B cell (primary cell): ENCODE measurements at places on chromosomes 11 and 22. TPM values are rescaled to one million over a fixed set of nuclear protein-coding genes. Genes with fewer than 3 reads are reported as not detected.

DNA sequence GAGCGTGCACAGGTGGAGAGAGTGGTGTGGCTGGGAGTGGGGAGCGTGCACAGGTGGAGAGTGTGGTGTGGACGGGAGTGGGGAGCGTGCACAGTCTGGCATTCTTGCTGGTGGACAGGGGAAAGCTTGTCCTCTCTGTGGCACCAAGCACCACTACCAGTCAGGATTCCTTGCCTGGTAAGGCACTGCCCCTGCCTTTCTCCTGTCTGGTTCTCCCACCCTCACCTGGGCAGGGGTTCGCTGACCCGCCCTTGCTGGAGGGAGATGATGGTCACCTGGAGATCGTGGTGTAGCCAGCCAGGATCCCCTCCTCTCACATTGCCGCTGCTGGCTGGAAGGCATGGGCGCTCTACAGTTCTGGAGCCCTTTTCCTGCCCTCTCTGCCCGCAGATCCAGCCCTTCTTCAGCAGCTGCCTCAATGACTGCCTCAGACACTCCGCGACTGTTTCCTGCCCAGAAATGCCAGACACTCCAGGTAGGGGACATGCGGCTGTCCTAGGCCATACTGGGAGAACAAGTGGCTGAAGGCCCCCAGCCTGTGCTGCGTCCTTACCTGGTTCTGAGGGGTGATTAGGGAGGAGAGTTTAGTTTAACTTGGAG is 16.7 kb downstream of the TMEM121B start:
- H3K4me1 ChIP-seq = peaks cover 11% of the 10 kb centered on the region
- no peak for DNase-seq
- no peak overlapping the region for H3K4me3 ChIP-seq
- H3K27ac ChIP-seq = no peak overlapping the region
- peaks cover 83% of the 10 kb centered on the region for H3K36me3 ChIP-seq
- no peaks in the 10 kb centered on the region for H3K27me3 ChIP-seq

DNA sequence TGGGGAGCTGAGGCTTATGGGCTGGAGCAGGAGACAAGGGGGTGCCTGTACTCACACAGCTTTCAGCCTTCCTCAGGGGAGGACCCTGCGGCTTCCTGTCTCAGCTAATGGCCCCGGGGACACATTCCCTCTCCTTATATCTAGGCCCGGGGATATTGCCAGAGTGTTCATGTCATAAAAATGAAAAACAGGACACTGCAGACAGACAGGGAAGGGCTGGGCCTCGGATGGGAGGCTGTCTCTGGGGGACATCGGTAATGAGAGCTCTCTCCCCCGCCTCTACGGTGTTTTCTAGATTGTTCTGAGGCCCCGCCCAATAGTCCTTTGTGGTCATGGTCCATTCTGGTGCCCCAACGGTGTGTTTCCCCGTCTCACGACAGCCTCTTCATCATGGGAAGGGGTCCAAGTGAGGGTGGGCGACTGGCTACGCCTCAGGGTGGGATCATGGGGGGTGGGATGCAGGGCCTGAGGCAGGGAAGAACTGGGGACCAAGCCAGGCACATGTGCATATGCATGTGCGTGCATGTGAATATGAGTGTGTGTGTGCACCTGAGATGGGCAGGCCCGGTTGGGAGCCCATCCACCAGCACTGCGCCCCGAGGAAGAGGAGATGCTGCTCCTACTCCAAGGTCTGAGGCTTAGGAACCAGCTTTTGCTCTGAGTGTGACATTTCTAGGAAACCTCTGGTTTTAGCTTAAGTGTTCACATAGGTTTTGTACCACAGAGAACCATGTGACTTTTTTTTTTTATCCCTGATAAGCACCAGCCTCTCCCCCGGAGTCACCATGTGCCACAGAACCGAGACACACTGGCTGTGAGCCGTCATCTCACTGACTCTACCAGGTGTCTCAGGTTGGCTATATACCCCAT is 5.3 kb downstream of the ARVCF start:
- peaks cover 9% of the 10 kb centered on the region for H3K27me3 ChIP-seq
- no peaks in the 10 kb centered on the region for H3K4me1 ChIP-seq
- DNase-seq = no peak
- no peaks in the 10 kb centered on the region for H3K36me3 ChIP-seq

DNA sequence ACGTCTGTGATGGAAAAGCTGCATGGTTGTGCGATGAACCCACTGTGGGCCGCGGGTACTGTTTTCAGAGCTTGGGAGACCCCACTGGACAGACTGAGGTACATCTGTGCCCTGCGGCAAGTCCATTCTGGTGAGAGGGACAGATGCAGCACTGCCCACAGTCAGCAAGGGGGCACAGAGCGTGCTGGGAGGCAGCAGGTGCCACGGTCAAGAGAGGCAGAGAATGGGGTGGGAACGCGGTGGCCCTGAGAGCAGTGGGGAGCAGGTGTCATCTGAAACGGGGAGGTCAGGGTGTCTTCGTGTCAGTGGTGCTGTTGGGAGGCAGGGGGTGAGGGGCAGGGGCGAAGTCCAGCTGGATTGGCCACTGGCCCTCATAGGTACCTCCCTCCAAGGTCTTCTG is 32.0 kb downstream of the TBC1D22A start:
- H3K36me3 ChIP-seq = no peaks in the 10 kb centered on the region
- H3K4me1 ChIP-seq = peaks cover 29% of the 10 kb centered on the region
- no peak for DNase-seq
- H3K4me3 ChIP-seq = no peak overlapping the region

GRCh38 chr11:134398079-134398444 is 14.0 kb downstream of the B3GAT1 start:
- no peak overlapping the region for H3K27ac ChIP-seq
- no peaks in the 10 kb centered on the region for H3K36me3 ChIP-seq
- no peak overlapping the region for H3K4me3 ChIP-seq
- DNase-seq = no peak
- no peaks in the 10 kb centered on the region for H3K4me1 ChIP-seq

DNA sequence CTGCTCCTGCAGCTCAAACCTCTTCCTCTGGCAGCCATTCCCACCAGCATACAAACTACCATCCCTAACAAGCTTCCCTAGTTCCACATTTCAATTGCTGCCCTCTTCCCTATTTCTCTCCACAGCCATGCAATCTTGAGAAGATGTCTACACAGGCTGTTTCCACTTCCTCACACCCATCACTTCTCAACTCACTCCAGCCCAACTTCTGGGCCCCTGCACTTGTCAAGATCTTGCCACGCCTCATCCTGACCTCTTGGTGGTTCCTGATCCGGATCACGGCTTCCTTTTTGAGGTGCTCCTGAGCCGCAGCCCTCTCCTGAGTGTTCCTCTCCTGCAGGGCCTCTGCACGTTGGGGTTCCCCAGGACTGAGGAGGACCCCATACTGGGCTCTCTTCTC is 22.6 kb downstream of the RPL27A start:
- H3K27me3 ChIP-seq = no peaks in the 10 kb centered on the region
- H3K4me1 ChIP-seq = peaks cover under 1% of the 10 kb centered on the region
- DNase-seq = no peak
- H3K27ac ChIP-seq = no peak overlapping the region

DNA sequence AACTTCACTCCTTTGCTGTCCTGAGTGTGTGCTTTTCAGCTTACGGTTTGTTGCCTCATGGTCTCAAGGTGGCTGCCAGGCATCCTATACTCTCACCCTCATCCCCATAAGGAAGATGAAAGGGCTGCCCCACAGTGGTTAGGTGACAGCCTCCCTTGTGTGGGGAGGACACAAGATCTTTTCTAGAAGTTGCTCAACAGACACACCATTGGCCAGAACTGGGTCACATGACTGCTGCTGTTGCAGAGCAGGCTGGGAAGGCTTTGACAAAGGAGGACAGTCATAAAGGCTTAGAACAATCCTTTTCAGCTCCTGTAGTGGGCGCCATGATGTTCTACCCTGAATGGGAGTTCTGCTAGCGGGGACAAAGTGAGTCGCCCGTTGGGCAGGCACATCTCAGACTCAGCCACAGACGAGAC is 69.7 kb upstream of the RASD2 start:
- no peaks in the 10 kb centered on the region for H3K36me3 ChIP-seq
- H3K27ac ChIP-seq = no peak overlapping the region
- H3K4me3 ChIP-seq = no peak overlapping the region
- no peaks in the 10 kb centered on the region for H3K27me3 ChIP-seq
- no peak for DNase-seq
- H3K4me1 ChIP-seq = no peaks in the 10 kb centered on the region

DNA sequence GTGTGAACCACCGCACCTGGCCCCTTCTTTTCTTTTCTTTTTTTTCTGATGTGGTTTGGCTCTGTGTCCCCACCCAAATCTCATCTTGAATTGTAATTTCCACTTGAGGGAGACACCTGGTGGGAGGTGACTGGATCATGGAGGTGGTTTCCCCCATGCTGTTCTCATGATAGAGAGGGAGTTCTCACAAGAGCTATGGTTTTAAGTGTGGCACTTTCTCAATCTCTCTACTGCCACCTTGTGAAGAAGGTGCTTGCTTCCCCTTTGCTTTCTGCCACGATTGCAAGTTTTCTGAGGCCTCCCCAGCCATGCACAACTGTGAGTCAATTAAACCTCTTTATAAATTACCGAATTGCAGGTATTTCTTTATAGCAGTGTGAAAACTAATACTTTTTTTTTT is 4.9 kb upstream of the TCN2 start:
- no peaks in the 10 kb centered on the region for H3K36me3 ChIP-seq
- H3K27ac ChIP-seq = no peak overlapping the region
- peaks cover 16% of the 10 kb centered on the region for H3K4me1 ChIP-seq
- no peak overlapping the region for H3K4me3 ChIP-seq
- H3K27me3 ChIP-seq = no peaks in the 10 kb centered on the region

- no peak overlapping the region for H3K4me3 ChIP-seq
- H3K4me1 ChIP-seq = no peaks in the 10 kb centered on the region
- DNase-seq = no peak
- H3K36me3 ChIP-seq = no peaks in the 10 kb centered on the region
- H3K27ac ChIP-seq = no peak overlapping the region
Measured at GRCh38 chr11:12813371-12814225, 139.4 kb downstream of the TEAD1 start.

DNA sequence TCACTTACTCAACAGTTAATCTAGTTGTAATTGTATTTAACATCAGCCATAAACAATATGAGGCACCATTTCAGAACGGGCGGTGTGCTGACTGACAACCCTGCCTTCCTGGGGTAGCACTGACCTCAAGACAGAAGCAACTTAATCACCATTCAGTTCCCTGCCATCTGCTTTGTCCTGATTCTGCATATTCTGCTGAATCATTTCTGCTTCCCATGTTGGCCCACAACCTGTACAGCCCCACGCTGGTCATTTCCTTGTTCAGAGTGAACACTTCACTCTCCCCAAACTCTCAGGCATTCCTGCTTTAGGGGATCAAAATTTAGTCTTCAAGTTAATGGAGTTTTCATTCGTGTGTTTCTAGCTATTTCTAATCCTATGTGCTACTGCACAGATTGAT is 132.3 kb upstream of the ZBED5 start:
- DNase-seq = no peak
- H3K27ac ChIP-seq = no peak overlapping the region
- peaks cover 6% of the 10 kb centered on the region for H3K4me1 ChIP-seq
- peaks cover 3% of the 10 kb centered on the region for H3K27me3 ChIP-seq

DNA sequence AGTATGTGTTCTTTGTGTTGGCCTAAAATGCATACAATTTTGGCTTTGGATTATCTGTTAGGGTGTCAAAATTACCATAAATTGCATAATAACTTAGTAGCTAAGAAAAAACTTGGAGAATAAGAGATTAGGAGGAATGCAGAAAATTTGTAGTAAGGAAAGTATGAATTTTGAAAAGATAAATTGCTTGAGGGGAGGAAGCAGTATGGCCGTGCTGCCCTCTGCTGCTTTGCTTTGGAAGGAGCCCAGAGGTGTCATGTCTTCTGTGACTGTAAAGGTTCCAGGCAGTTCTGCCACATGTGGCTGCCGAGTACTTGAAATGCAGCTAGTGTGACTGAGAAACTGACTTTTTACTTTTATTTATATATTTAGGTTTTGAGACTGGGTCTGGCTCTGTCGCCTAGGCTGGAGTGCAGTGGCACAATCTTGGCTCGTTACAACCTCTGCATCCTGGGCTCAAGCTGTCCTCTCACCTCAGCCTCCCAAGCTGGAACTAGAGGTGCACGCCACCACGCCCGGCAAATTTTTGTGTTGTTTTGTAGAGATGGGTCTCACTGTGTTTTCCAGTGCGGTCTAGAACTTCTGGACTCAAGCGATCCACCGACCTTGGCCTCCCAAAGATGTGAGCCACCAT is 1.8 kb downstream of the ADSL start:
- H3K36me3 ChIP-seq = peaks cover 38% of the 10 kb centered on the region
- no peak overlapping the region for H3K4me3 ChIP-seq
- DNase-seq = peak; percentile 60
- no peak overlapping the region for H3K27ac ChIP-seq
- H3K4me1 ChIP-seq = peaks cover 27% of the 10 kb centered on the region

GRCh38 chr11:20110908-20111669 is 49.2 kb downstream of the DBX1 start:
- no peaks in the 10 kb centered on the region for H3K27me3 ChIP-seq
- H3K27ac ChIP-seq = no peak overlapping the region
- no peak overlapping the region for H3K4me3 ChIP-seq
- no peaks in the 10 kb centered on the region for H3K4me1 ChIP-seq

DNA sequence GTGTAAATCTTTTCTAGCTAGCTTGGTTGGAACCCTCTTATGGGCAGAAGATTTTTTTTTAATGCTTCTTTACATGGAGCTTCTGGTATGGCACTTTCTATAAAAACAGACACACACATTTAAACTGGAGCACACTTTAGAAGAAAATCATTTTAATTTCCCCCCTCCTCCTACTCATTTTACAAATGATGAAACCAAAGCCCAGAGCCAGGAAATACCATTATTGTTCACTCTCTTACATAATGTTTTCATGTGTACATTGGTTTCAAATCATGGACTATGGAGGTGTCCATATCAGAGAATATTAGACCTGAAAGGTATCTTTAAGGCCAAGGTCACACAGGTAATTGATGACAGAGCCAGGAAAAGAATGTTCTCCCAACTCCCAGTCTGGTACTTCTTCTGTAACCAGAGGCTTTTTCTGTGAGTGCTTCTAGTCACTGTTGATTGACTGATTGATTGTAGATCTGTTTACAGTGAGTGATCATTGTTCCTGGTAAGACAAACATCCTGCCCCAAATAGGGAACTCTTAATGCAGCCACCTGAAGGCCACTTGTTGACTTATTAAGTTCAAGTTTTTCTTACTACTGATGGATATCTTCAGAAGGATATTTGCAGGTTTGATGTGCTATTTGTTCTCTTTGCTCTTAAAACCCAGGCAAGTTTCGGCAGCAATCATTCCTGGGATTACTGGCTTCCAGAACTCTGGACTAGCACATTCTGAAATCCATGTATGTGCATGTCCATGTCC is 26.8 kb upstream of the ME3 start:
- DNase-seq = no peak
- no peaks in the 10 kb centered on the region for H3K36me3 ChIP-seq
- H3K27me3 ChIP-seq = no peaks in the 10 kb centered on the region
- H3K4me1 ChIP-seq = no peaks in the 10 kb centered on the region
- no peak overlapping the region for H3K4me3 ChIP-seq
- H3K27ac ChIP-seq = no peak overlapping the region

GRCh38 chr11:66443602-66444001 is 5.0 kb upstream of the MRPL11 start:
- H3K4me3 ChIP-seq = no peak overlapping the region
- no peaks in the 10 kb centered on the region for H3K27me3 ChIP-seq
- DNase-seq = no peak
- no peaks in the 10 kb centered on the region for H3K4me1 ChIP-seq
- no peaks in the 10 kb centered on the region for H3K36me3 ChIP-seq

The BTBD18 gene
- not detected in 2 replicates for total RNA-seq

The MUC6 gene
- total RNA-seq = not detected in 2 replicates

The DDX17 gene
- total RNA-seq = 936 and 967 TPM in 2 replicates

The MYO7A gene
- 0.07 and 0.17 TPM in 2 replicates for total RNA-seq

The ASCL2 gene
- total RNA-seq = 2.0 and 2.2 TPM in 2 replicates

The VPREB1 gene
- not detected in 2 replicates for total RNA-seq

The CRYBA4 gene
- not detected in 2 replicates for total RNA-seq

The MAPK12 gene
- 5.3 and 6.5 TPM in 2 replicates for total RNA-seq

The CDCA5 gene
- total RNA-seq = 0.78 and 1.4 TPM in 2 replicates

The OR4D5 gene
- not detected in 2 replicates for total RNA-seq

The XBP1 gene
- 16.8 and 18.2 TPM in 2 replicates for total RNA-seq

The PLEKHB1 gene
- total RNA-seq = 16.7 and 25.2 TPM in 2 replicates

The RAB36 gene
- 1.9 and 3.3 TPM in 2 replicates for total RNA-seq
